ENCODE measurements at places on chromosomes 4 and X.

DNA sequence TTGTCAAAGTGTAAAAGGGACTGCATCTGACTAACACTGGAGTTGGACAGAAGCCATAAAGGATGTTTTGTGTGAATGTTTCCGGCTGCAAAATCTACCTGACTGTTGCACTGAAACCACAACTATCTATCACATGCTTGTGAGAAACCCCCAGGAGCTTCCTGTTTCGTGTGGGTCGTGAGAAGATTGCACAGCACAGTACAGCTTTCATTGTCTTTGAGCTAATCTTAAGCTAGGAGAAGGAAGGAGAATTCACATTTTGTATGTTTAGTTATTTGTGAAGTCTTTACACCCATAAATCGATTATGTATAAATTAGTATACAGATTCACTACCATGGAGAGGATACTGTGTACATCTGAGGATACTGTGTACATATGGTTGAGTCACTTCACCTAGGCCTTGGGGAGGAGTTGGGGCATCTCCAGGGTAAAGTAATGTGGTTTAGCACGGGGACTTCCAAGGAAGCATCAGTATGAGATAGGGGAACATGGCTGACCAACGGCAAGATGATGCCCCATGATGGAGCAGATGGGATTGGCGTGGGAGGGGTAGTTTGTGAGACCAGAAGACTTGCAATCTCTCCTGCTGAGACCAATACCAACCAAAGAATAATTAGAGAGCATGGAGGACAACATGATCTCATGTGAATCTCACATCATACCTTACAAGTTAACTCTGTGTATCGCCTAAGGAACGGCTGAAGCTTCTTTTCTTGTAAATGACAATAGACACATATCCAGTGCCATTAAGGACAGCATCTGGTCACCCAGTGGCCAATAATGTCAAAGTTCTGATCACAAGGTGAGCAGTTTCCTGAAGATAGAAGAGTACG lies 43.1 kb upstream of the FAM9C start:
- no peak for DNase-seq

GRCh38 chrX:38008658-38009057 lies 2.3 kb downstream of the SYTL5 start:
- no peak for DNase-seq

- DNase-seq = no peak
Observed at GRCh38 chr4:6939761-6940743, 30.4 kb downstream of the TBC1D14 start.

DNA sequence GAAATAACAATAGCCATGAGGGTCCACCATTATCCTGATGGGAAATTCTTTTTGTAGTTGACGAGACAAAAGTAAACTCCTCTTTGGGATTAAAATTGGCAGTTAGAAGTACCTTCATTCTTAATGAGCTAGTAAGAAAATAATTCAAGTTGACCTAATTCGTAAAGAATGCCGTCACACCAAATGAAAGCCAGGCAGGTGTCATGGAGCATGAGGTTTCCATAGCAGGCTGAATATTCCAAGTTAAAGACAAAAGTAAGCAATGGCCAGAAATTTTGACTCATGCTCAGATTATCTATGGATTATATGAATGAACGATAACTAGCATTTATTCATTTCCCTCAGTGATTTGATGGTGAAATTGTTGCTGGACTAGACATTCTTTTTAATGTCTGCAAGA lies 192.2 kb upstream of the FAT1 start:
- no peak for DNase-seq

GRCh38 chr4:140038031-140038533 lies 115.9 kb downstream of the MAML3 start:
- no peak for DNase-seq

DNA sequence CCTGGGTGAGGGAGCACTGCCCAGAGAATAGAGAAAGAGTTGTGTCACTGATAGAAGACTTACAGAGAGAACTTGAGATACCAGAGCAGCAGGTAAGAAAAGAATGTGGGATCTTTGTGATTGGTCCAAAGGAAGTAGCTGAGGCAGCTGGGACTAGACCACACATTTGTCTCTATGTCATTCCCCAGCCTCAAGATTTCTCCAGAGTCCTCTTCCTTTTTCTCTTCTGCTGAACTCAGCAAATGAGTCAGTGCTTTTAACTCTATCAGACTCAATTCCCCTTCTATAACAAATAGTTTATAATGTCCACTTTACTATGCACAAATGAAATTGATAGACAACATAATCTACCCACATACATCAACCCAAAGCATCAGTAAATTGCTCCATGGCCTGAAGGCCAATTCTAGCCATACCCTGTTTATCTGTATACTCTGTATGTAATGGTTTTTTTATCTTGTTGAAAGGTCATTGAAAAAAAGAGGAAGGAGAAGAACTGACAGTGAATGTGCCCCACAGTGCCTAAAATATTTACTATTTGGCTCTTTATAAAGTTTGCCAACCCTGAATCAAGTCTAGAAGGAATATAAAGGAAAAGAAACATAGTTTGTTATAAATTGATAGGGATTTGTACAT lies 38.2 kb downstream of the ETDC start:
- DNase-seq = no peak

DNA sequence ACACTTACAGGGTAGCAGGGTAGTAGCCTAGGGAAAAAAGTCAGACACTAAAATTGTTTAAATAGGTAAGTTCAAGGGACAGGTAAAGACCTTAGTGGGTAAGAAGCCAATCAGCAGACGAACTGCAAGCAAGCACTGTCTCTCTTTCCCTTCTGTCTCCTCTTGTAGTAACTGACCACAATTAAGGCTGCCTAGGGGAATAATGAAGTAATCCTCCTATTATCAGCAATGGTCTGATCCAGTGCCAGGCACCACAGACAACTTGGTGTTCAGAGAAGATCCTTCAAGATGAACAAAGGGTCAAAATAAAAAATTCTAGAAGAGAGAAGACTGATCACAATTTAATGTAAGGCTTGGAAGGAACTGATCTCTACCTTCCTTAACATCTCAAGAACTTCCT lies 62.9 kb downstream of the ELOVL6 start:
- DNase-seq = no peak

- DNase-seq = no peak
Observed at GRCh38 chrX:9642270-9642995, 123.2 kb downstream of the GPR143 start.

GRCh38 chrX:117120700-117121099 lies 657.9 kb upstream of the CT83 start:
- DNase-seq = no peak

DNA sequence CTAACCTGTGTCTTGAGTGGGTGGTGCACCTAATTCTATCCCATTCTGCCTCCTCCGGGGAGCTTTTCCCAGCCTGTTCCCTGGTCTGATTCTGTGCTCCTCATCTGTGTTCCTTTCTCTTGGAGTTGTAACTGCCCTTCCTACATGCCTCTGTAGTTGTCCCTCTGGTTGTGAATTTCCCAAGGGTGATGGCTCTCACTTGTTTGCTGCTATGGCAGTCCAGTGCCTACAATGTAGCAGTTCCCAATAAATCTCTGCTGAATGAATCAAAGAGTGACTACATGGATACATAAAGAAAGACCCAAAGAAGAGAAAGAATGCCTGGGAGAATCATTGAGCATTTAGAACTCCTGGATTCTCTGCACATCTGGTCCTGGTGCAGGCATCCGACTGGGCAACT lies 141.6 kb downstream of the HS3ST1 start:
- DNase-seq = no peak

DNA sequence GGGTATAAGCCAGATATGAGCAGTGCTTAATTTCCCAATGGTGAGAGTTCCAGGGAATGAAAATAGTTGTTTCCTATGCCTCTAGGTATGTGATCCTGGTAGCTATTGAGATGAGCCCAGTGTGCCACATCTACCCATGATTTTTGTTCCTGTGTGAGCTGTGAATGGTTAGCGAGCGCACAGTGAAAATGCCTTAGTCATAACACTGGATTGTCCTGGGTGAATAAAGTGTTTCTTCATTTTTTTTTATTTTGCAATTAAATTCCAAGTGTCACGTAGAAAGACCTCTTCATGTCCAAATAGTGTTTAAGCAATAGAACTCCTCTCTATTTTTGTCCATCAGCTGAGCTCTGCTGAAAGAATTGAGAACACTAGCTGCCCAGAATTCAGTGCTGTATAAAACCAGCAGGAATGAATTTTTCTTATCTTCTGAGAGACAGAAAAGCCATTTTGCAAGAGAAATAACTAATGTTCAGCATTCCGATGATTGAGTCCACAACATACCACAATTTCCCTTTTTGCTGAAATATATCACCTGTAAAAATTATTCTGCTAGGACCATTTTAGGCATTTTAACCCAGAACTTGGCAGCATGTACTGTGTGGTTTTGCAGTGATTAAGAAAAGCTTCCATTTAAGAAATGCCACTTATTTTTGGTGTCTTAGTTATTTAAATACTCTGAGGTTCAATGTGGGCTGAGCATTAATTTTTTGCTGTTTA lies 5.6 kb downstream of the MAOA start:
- no peak for DNase-seq

- DNase-seq = no peak
Observed at GRCh38 chr4:139209470-139210063, 32.5 kb upstream of the ELF2 start.

GRCh38 chrX:111411557-111411956 lies 435 bp downstream of the DCX start:
- DNase-seq = no peak

DNA sequence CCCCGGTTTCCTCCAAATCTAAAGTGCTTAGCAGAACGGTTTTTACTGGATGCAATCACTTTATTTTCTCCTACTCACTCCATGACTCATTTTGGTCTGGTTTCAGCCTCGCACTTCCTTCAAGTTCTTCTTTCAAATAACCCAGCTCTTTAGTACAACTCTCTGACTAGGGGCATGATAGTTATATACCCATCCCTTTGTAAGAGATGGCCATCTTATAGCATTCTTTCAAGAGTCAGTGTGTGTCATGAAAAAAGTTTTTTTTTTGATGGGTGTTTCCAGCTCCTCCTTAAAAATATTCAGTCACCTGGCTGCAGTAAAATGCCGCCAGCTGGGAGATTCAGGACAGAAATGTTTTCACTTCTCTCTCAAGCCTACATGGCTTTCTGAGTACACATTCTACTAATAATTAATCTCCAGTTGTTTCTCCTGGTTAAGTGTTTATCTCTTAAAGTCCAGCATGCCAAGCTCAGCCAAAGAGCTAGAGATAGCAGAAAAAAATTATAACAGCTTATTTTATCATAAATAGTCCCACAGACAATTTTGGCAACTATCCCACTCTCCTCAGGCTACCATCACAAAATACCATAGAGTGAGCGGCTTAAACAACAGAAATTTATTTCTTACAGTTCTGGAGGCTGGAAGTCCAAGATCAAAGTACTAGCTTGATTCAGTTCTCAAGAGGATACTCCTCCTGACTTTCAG lies 139.3 kb downstream of the GASK1B start:
- DNase-seq = no peak

DNA sequence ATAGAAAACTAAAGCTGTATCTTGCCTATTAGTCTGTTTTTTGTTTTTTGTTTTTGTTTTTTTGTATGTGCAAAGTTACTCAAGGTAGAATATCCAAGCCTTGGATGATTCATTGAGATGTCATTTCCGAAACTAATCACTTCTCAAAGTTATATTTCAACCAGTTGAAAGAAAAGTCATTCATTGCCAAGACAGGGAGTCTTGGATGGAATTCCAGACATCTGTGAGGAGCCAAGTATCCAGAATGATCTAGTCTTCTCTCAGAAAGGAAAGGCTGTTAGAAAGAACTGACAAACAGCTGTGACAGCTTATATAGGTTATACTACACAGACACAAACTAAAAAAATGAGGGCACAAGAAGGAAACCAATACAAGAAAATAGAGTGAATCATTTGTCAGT lies 141.1 kb upstream of the NDST3 start:
- no peak for DNase-seq

DNA sequence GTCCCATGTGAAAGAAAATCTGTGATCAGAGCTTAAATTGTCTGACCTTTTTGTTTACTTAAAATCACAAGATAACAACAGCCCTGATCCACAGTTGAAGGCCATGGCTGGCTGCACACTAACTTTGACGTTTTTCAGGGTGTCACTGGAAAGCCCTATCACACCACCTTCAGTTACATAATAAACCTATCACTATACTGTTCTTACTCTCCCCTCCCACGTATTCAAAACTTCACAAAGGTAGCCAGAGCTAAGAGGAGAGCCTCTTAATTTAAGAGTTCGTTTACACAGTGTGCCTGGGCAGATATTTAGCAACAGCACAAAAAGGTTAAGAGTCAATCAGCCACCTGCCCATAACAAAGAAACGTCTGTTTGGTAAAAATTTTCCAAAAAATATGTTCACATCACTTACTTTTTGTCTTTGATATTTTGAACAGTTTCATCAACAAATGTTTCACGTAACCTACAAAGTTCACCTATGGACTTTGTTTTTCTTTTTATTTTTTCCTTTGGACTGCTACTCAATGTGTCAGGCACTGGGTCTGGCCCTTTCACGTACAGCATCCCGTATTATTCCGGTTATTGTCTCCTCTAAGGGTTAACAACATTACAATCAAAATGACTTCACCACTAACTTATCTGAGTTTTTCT lies 25.0 kb downstream of the RFC1 start:
- no peak for DNase-seq

- DNase-seq = no peak
Observed at GRCh38 chr4:39613093-39613656, 25.5 kb downstream of the SMIM14 start.

DNA sequence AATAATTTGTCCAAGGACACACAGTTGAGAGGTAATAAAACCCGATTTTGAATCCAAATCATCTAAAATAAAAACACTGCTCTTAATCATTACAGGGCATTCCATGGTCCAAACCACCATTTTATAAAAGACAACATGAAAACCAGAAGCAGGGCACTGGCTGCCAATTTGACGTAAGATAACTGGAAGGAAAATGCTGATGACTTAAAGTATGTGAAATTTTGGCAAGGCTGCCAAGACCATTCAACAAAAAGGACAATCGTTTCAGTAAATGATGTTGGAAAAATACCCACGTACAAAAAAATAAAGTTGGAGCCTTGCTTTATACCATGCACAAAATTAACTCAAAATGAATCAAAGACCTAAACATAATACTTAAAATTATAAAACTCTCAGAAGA lies 344.4 kb downstream of the RAPGEF2 start:
- DNase-seq = no peak

DNA sequence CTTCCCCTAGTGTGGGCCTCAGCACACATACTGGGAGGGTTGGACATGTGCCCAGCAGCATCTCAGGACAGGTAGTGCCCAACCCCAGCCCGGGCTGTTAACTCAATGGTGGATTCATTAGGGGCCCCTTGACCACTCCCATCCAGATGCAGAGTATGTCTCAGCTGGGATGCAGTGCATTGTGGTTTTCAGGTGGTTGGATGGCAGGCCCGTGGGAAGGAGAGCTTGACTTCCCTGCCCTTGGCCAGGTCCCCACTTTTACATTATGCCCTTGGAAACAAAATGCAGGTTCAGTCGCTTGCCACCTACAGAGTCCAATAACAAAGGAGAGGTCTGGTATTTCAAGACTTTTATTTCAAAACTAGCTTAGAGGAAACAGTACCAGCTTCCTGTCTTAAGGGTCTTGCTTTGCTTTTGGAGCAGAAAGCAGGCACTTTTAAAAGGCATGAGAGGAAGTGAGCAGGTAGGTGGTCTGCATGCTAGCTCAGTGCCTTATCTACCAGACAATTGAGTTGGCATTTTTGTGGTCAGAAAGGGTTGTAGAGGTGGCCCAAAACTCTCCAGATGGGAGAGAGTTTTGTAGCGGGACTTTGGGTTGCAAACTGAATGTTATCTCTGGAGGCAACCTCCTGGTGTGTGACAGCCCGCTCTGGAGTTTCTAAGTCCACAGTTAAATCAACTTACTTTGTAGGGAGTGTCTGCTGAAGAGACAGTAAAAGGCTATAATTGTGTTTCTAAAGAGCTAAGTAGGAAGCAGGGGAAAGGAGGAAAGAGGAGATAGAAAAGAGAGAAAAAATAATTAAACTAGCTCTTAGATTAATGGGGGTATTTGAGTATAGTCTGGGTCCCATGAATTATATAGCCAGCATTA lies 171.0 kb downstream of the GALNTL6 start:
- no peak for DNase-seq
